ENCODE measurements at places on chromosomes 7 and 10. TPM values are rescaled to one million over a fixed set of nuclear protein-coding genes. Genes with fewer than 3 reads are reported as not detected.

AKR1C4 gene
- not detected for total RNA-seq

CDNF gene
- total RNA-seq: 1.4 TPM

DNA sequence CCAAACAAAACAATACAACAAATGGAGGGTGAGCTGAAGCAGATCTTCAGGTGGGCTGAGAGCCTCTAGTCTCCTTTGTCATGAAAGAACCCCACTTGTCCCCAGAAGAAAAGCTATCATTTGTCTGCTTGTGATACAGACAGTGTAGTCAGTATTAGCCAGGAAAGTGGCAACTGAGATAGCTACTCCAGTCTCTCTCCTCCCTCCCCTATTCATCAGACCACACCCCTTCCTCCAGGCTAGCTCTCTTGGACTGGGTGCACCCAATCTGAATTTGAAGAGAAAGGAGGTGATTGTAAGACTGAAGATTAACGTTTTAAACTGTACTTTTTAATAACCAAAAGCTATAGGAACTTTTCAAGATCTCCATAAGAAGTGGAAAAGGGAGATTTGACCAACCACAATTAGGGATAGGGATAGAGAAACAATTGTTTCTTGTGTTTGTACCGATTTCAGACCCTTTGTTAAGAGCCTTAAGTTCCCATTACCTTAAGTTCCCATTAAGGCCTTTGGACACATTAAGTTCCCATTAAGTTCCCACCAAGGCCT lies 14.1 kb downstream of the BMPR1A start:
- DNase-seq: no peak

MSMB gene
- total RNA-seq: not detected

DNA sequence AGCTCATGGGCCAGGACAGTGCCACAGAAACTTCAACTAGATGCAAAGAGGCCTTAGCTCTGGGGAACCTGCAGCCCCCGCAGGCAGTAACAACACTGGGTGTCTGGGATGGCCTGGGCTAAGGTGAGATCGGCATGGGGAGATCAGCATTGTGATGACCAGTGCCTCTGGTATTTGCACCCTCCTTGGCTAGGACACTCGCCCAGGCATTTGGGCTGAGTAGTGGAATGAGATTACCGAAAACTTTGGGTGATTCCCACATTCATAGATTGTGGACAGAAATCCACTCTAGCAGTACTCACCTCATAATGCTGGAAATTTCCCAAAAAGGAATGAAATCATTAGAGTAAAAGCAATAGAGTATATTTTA lies 70.6 kb upstream of the ZMIZ2 start:
- DNase-seq: no peak

- DNase-seq: no peak
Observed at GRCh38 chr7:50142425-50143017, 49.5 kb upstream of the ZPBP start.

DNA sequence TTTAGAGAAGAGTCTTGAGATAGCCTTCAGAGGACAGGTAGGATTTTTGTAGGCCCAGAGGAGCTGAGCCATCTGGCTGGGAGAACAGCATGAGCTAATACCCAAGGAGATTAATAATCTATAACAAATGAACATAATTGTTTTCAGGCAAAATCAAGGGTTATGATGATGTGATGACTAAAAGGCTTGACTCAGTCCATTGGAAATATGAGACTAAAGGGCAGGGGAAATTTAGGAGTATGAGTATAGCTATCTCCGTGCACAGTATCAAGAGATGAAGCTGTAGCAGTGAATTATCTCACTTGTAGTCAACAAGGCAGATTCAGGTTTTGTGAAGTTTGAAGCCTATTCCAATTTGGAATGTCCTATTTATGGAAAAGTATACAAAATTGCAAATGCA lies 40.1 kb downstream of the CSTF2T start:
- no peak for DNase-seq

GRCh38 chr7:90461219-90461618 lies 8.2 kb upstream of the PTTG1IP2 start:
- DNase-seq: no peak

DNA sequence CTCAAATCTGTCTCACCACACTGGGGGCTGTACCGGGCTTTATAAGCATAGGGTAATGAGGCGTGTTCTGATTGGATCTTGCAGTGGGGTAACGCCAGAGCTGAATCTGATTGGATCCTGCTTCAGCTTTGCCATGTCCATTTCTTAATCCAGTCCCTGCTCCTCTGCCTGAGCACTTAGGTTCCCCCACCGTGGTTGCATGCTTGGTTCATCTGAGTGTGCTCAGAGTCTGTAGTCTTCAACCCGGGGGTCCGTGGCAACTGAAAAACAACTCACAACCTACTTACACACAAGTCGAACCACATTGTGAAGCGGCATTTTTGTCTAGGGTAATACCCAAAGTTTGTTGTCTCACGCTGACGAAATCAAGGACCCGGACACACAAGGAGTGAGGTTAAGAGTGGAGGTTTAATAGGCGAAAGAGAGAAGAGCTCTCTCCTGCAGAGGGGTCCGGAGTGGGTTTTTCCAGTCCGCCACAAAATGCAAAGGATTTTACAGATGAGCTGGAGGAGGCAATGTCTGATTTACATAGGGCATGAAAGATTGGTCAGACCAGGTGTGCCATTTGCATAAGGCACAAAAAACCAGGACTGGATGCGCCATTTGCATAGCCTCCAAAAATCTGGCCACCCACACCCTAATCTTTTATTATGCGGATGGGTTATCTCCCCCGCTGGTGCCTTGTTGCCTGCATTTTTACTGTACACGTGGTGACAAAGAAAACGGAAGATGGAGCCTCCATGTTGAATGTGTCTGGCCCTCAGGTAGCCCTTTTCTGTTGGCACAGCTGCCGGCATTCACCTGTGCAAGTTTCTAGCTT lies 641.8 kb upstream of the FOXK1 start:
- no peak for DNase-seq

DNA sequence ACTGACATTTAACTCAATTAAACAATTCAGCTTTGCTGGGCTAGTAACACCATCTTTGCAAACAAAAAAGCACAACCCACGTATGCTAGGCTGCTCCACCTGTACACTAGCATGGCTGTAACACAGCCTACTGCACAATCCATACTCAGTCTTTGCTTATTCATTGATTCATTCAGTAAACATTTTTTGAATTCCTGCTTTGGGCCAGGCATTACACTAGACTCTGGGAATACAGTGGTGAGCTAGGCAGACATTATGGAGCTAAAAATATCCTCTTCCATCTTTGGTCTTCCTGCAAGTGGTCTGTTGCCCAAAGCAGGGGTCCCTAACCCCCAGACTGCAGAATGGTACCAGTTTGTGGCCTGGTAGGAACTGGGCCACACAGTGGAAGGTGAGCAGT lies 9.9 kb downstream of the CNNM1 start:
- DNase-seq: no peak
